ENCODE measurements at places on chromosomes 2 and 18. TPM values are rescaled to one million over a fixed set of nuclear protein-coding genes. Genes with fewer than 3 reads are reported as not detected.

- no peak for DNase-seq
Observed at GRCh38 chr2:204896146-204896545, 350.9 kb downstream of the PARD3B start.

DNA sequence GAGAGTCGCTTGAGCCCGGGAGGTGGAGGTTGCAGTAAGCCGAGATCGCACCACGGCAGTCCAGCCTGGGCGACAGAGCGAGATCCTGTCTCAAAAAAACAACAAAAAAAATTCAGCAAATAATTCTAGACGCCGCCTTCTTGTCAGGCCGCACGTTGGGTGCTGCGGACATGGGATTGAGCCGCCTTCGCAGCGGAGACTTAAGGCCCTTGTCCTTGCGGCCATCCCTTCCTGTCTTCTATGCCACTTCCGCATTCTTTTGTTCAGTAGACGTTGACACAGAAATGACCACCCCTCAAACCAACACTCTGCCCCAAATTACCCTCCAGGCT lies 15.8 kb downstream of the PTPN18 start:
- no peak for DNase-seq

DNA sequence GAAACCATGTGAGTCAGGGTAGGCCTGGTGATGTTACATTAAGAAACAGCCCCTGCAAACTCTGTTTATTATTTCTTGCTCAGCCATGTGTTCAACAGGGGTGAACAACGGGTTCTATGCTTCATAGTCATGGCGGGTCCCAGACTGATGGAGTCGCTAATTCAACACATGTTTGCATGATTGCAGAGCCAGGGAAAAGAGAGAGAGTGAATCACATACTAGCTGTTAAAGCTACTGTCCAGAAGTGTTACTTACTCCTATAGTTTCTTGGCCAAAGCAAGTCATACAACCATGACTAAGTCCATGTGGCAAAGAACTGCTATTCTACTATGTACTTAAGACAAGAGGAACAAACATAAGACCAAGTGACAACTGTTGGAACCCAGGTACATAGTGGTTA lies 241.2 kb upstream of the SKOR2 start:
- DNase-seq: no peak

DNA sequence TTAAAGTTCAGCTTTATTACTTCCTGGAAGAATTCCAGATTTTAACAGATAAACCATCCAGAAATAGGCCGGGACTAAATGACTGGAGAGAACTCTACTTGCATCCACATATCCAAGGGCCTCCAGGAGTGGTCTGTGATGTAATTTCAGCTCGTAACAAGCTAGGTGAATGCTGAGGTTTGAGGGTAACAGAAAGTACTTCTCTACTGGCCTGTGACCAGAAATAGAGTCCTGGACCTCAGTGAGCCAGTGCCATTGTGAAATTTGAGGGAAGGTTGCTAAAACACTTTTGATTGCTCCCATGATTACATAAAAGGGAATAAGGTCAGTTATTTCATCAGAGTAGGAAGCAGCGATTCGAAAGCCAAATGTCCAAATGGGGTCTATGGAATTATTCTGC lies 158.1 kb downstream of the DOCK10 start:
- no peak for DNase-seq

DNA sequence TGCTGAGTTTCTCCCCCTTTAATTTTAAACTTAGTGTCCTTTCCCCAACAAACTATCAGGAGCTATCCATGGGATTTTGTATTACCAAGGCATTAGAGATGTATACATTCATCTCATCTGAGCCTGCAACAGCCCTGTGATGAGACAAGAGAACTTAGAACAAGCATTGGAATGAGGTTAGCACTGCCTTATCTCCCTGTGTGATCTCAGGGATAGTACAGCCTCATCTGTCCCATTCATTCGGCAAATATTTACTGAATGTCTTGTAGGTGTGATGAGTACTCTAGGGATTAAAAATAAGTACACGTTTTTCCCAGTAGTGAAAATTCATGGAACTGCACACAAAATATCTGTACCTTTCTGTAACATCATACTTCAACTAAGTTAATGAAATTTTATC lies 45.6 kb downstream of the PAIP2B start:
- no peak for DNase-seq

GRCh38 chr2:86786001-86786536 lies 4.6 kb downstream of the CD8A start:
- no peak for DNase-seq

DNA sequence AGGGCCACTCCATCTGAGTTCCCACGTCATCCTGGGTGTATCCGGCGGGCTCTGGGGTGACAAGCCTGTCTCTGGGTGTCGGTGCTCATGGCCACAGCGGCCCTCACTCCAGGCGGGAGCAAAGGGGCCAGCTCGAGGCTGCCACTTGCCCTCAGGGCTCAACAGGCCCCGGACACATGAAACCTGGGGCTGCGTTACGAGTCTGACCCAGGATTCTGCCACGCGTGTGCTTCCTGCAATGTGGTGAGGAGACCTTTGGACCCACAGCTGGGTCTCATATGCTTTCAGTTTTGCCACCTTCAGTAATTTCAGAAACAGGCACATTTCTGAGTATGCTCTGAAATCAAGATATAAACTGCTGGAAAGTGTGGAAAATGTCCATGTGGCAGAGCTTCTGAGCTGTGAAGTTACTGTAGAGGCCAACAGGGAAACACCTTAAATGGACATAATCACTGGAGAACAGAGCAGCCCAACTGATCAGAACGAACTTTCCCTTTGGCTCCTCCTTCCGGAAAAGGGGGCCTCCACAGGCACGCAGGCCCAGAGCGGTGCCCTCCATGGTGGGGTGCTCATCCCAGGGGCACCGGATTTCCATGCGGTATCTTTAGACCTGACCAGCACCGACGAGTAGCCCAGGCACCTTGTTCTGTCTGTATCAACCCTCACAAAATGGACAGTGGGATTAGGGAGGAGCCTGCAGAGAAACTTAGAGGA lies 14.1 kb downstream of the PER2 start:
- no peak for DNase-seq

DNA sequence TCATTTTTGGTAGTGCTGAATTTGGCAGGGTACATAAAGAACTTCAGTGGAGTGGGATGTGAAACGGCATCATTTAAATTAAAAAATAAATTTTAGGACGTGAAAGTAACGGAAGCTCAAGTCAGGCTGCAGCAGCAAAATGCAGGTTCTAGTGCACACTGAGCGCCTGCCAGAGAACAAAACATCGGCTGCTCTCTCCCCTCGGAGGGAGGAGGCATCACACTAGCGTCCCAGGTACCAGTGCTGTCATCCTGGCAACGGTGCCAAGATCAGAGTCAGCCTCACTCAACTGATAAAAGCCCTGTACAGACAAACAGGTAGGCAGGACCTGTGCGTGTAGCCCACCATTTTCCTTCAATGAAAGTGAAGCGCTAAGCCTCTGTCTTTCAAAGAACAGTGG lies 261.5 kb downstream of the PTGR3 start:
- no peak for DNase-seq

GRCh38 chr2:200735061-200735460 lies 76.6 kb upstream of the BZW1 start:
- no peak for DNase-seq

GRCh38 chr2:202135091-202135874 lies 62.2 kb downstream of the KIAA2012 start:
- no peak for DNase-seq

TUBA4B gene
- total RNA-seq: not detected

GALR1 gene
- total RNA-seq: not detected

DNA sequence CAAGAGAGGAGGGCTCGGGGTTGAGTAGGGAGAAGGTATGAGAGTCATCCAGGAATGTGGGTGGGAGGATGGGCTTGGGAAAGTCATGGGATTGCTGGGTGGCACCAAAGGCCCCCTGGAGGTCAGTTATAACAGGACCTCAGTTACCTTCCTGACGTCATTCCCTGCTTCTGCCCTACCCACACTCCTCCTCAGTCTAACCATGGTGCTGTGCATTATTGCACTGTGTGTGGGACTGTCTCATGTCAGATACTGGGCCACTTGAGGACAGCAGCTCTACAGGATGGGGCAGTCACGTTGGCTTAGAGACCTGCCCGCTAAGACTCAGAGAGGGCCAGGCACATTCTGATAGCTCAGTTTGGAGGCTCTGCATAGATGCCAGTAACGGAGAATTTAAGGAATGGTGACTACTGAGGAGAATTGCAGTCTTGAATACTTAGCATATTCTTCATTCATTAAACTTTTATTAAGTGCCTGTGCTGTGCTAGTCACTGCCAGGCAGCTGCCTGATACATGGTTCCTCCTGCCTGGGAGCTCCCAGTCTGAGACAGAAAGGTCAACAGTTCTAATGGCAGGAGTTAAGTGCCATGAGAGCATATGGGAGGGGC lies 90.5 kb downstream of the LAMA3 start:
- DNase-seq: no peak

ZC3H15 gene
- 35.2 TPM for total RNA-seq

DNA sequence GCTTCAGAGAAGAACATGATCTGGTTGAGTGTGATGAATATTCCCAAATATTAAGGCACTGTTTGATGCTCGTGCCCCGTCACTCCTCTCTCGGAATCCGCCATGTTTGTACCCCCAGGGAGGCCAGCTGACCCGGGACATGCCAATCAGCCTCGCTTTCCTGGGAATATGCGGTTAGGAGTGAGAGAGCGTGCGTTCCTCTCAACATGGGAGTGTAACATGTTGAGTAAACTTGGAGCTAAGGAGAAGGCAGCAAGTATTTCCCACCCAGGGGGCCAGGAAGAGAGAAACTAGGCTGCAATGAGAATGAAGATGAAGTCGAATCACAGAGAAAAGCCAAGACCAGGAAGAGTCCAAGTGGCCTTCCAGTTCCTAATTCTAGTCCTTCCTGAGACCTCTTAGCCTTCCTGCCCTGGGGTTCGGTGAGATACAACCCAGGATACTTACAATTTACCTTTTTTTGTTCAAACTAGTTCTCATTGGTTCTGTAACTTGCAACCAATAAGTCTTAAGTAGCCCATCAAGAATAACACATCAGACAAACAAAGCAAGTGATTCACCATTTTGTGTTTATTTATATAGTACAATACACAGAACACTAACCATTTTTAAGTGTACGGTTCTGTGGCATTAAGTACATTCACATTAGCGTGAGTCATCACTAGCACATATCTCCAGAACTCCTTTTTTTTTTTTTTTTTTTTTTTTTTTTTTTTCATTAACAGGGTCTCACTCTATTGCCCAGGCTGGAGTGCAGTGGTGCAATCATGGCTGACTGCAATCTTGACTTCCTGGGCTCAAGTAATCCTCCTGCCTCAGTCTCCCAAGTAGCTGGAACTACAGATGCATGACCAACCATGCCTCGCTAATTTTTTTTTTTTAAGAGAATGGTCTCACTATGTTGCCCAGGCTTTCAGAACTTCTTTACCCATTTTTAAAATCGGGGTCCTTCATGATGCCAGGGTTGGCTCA lies 36.4 kb upstream of the SLC1A4 start:
- no peak for DNase-seq

DNA sequence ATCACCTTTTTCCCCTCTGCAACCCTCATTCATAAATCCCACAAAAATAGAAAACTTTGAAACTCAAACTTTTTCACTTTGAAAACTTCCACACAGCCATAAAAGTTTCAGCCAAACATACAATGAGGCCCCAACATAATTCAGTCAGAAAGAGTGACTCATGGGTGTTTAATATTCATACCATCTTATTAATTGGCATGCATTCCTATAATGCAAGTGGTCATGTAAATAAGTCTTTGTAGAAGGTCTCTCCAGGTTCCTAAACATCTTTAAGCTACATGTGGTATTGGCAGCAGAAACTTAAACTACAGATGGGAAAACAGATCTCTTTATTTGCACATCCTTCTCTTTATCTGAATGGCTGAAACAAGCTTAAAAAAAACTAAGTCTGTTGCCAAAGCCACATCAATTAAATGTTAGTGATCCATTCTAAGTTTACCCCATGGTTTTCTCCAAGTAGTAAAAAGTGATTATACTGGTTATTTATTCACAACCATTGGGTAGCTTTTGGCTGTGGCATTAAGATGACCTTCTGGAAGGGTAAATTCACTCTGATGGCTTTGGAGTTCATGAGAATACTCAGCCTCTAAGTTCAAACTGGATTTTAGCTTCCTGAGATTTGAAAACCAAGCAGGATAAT lies 70.2 kb upstream of the LYPD1 start:
- DNase-seq: no peak

TIGD1 gene
- total RNA-seq: 12.7 TPM

FTCDNL1 gene
- total RNA-seq: 5.2 TPM

DNA sequence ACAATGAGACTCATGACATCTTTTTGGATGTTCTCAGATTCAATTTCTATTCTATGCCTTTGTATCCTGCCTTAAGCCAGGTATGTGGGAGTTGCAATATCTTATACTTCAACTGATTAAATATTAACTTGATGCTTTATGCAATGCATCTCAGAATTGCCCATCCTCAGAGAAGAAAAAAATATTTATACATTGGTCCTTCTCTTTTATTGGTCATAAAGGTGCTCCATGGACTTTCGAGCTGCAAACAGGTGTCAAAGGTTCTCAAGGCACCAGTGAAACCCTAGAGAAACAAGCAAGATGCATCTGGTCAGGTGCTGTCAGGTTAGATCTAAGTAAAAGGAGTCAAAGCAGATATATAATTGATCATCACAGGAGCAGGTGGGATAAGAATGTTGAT lies 690.5 kb downstream of the PLCL1 start:
- DNase-seq: no peak

CCDC88A gene
- total RNA-seq: 12.3 TPM

- DNase-seq: no peak
Observed at GRCh38 chr18:43022874-43023273, 92.6 kb downstream of the RIT2 start.

DNA sequence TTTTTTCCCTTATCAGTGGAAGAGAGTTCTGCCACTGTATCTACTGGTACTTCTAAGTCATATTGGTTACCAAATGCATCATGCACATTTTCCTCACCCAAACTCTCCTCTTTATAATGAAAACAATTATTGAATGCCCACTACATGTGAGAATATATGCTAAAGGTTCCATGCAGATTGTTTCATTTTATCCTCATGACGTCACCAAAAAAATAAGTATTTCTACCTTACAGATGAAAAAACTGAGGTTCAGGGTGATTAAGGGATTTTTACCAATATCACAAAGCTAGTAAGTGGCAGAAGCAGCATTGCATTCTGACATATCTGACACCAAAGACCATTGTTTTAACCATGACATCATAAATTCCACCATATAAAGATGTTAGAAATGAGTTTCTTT lies 51.9 kb upstream of the ZEB2 start:
- no peak for DNase-seq
